ENCODE measurements at places on chromosomes 3 and 15.

GRCh38 chr3:57942872-57943283 is 65.3 kb upstream of the FLNB start:
- no peak for DNase-seq

GRCh38 chr3:56970461-56970879 is 90.0 kb upstream of the SPATA12 start:
- DNase-seq, result no peak

DNA sequence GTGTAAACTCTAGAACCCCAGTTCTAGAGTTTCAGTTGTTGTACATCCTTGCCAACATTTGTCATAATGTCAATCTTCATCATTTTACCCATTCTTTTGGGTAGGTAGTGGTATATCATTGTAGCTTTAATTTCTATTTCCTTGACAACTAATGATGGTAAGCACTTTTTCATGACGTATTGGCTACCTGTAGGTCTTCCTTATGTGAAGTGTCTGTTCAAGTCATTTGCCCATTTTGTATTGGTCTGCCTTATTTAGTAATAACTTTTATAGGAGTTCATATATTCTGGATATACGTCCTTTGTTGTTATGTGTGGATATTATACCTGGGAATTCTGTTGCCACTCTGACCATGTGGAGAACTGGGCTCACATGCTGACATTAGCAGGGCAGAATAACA is 73.8 kb upstream of the ACTC1 start:
- DNase-seq, result no peak

- peak; percentile 83 for DNase-seq
Observed at GRCh38 chr3:149393345-149394160, 16.1 kb upstream of the TM4SF1 start.

- DNase-seq, result no peak
Observed at GRCh38 chr15:87962428-87962827, 294.1 kb downstream of the NTRK3 start.

DNA sequence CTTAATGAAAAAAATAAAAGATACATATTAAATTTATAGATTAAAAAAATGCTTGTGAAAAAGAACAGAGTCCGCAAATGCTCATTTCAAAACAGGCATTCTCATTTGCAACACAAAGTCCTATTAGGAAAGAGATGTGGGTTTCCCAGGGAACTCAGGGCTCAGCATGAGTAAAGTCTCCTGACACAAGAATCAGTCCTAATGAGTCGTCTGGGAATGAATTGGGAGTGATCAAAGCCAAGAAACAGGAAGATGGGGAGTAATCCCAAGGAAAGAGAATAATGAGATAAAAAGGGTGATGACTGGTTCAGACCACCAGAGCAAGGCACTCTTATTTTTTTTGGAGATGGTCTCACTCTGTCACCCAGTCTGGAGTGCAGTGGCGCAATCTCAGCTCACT is 443.7 kb downstream of the NR2F2 start:
- peak; percentile 8 for DNase-seq

- no peak for DNase-seq
Observed at GRCh38 chr3:84755860-84756259, 202.9 kb upstream of the CADM2 start.

DNA sequence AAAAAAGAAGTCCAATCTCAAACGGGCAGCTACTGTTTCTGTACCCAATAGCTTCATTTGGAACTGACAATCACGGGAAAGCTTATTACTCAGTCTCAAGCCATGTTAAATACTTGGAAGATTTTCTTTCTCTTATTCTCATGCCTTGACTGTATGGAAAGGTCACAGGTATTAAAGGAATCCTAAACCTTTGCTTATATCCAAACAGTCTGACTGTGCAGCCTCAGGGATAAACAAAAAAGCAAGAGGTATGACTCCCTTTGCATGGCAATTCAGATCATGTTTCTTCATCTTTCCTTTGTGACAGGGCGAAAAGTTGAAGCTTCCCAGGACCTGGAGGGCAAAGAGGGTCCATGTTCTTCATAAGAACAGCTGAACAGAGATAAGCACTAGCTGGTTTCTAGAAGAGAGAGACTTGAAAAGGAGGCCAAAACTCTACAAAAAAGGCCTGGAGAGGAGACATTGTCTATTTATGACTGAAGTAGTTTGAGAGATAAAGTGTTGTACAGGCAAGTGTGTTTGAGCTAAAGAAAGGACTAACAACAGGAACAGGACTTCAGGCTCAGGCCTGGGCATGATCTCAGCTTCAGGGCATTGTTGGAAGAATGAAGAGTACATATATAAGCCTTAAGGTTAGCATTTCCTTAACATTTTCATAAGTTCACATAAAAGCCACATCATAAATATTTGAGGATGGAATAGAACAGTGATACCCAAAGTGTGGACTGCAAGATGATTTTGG is 231.0 kb upstream of the THRB start:
- no peak for DNase-seq

DNA sequence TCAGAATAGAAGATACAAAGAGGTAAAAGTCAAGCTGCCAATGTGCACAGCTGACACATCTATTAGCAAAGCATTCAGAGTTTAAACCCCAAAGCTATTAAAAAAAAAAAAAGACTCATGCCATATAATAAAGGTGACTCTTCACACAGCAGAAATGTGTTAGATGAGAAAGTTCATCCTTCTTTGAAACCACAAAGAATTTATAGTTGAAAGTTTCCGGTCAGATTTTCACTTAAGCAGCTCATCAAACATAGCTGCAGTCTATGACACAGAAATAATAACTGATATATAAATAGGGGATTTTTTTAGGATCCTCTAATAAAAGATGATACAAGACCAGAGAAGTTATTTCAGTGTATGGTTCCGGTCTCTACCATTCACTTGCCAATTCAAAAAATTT is 76.6 kb downstream of the WWTR1 start:
- peak; percentile 36 for DNase-seq

DNA sequence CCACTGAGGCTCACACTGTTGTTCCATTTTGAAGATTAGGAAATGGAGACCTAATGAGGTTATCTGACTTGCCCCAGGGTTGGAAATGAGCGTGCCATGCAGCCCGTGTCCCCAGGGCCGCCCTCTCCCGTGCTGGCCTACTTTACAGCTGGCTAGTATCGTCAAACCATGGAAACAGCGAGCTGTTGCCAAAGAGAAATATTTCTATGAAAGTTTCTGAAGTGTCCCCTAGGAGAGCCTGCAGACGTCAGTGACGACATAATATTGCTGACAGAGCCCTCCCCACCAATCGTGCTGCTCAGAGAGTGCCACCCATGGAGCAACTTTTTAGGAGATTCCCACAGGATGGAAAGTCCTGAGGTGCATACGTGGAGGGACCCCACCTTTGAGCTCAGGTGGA is 11.2 kb upstream of the FAM174B start:
- peak; percentile 22 for DNase-seq

DNA sequence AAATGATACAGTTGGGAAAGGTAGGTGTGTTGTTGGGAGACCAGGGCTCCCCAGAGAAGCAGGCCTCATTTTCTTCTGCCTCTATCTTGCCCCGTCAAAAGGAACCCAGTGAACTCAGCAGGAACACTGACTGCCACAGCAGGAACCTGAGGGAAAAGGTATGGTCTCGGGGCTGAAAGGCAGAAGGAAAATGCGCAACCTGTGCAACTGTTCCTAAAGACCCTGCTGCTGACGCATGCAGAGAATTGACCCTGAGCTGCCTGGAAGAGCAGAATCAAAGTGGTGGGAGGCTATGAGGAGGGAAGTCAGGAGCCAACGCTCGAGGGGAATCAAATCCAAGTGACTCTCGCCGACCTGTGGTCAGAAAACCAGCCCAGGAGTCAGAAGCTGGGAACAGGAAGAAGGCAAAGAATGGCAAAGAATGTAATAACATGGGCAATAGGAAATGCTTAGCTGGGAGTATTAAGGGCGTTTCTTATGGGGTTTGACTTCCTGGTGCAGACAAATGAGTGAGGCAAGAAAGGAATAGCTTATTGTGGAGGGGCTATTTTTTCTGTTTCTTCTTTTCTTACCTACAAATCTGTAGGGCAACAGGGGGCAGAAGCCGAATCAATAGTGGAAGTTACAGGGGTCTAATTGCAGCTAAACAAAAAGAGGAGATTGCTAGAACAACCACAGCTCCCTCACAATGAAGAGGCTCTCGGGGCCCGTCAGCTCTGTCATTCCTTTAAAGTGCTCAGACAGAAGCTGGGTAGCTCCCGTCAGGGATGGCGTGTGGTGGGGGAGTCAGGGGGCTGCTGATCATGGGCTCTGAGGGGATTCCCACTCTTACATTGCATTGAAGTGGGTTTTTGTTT is 65.4 kb upstream of the DLG1 start:
- DNase-seq, result no peak

DNA sequence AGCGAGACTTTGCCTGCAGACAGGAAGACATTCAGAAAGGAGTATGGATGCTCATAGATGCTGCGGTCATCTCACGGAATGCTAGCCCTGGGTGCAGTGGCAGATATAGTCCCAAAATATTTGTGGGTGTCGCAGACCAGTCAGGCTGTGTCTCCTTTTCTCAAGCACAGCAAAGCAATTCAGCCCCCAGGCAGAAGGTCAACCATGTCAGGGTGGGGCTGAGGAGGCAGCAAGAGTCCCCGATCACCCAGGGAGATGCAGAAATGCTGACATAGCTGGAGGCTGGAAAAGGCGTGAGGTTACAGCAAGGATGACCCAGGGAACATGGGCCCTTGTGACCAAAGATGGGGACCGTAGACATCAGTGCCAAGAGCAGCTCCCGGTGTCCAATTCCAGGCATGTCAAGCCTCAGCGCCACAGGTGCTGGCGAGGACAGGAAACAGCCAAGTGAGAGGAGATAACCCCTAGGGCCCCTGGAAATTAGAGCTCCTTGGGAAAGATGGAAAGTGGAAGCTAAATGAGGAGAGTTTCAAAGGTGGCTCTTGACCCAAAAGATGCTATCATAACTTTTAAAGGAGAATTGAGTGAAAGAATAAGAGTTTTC is 81.2 kb upstream of the ABHD17C start:
- DNase-seq, result no peak

- no peak for DNase-seq
Observed at GRCh38 chr3:123841476-123842238, 42.5 kb downstream of the MYLK start.

- DNase-seq, result no peak
Observed at GRCh38 chr3:169929830-169930519, 18.6 kb downstream of the SAMD7 start.

DNA sequence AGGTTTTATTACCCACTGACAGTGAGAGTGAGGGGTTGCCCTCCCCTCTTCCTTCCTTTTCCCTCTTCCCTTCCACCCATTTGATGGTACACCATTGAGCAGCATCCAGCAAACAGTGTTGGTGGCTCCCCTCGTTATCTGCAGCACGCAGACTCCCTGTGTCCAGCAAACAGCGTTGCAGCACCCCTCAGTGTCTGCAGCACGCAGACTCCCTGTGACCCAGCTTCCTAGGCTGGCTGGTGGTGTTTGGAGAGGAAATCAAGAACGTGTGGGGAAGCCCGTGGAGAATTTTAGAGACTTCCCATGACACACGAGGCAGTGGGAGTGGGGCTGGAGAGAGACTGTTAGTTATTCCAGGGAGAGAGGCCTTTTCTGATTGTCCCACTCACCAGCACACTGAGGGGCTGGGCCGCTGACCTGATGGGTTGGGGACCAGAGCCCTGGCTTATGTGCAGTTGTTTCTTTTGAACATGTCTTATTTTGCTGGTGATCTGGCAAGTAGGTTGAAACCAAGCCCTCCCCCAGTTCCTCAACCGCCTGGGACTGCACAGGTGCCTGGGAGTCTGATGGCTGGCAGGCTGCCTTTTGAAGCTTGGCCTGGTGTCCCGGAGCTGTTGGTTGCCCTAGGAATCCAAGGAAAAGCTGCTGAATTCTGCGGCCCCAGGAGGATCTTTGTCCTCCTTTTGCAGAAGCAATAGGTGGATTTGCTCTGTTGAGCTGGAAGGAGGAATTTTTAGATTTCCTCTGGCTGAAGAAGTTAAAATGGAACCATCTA is 19.0 kb downstream of the APBA2 start:
- DNase-seq, result no peak

GRCh38 chr15:101001796-101002195 is 82.6 kb downstream of the LRRK1 start:
- DNase-seq, result no peak

DNA sequence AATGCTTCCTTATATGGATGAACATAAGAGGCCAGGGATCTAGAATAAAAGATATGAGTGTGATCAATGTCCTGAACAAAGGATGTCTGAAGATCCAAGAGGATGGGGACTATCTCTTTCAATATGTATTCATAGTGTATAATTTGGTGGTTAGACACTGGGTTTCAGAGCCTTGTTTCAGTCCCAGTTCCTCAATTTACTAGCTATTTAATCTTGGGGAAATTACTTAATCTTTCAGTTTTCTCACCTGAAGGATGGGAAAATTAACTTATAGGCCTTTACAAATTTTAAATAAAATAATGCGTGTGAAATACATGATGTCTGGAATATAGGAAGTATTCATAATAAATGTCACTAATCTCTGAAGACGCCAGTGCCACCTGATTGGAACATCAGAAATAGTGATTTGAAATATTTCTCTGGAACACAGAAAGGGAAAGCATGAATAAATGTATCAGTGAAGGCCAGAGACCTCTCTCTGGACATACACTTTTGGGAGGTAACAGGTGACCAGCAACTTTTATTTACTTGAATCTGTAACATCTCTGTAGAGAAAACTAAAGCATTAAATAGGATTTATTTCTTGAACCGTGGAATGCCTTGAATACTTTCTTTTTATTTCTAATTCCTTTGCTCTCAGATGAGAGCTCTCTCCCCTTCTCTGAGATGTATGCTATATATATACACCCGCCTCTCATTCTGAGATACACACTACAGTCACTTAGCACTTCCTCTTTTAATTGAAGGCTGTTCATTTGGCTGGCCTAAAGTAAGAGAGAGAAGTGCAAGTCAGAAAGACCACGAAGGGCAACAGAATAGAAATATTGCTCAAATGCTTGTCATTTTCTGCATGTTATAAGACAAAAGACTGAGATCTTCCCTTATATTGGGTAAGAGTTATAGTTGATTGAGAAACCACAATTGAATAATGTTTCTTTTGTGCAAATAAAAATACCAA is 407.1 kb downstream of the LSAMP start:
- DNase-seq, result peak; percentile 20
